ENCODE measurements at places on chromosomes 3 and 15.
A peak's percentile ranks its signal among the peaks of the same experiment; 100 is the strongest.

DNA sequence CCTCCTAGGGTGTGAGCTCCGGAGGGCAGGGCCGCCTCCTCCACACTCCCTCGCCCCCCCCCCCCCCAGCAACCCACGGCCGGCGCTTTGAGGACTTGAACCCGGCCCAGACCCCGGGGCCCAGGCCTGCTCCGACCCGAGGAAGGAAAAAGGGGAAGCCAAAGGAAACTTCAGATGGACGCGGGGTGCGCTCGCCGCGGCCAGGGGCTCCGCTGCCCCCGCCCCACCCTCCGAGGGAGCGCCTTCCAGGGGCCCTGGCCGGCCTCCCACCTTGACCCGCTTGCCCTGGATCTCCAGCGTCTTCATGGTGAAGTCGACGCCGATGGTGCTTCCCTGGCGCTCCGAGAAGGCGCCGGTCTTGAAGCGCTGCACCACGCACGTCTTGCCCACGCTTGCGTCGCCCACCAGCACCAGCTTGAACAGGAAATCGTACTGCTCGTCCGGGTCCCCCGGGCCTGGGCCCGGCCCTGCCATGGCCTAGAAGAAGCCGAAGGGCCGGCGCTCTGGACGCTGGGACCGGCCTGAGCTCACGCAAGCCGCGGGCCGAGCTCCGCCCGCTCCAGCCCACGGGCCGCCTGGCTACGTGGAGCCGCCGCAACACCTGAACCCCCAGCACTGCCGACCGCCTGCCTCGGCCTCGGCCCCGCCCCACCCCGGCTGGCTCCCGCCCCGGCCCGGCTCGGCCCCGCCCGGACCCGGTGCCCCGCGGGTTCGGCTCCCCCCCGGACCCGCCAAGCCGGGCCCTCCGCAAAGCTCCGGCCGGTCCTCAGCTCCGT lies 400 bp downstream of the RAB43 start:
- DNase-seq: no peak

DNA sequence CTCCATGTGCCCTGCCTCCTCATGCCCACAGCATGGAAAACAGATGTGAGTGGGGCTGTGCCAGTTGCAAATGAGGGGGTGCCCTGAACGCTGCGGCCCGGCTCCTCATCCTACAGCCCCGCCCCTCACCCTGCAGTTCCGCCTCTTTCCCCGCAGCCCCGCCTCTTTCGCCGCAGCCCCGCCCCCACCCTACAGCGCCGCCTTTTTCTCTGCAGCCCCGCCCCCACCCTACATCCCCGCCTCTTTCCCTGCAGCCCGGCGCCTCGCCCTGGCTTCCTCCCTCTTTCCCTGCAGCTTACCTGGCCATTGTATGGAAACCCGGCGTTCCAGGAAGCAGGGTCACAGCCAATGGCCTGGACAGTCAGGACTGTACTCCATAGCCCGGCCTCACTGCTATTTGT lies 284.9 kb downstream of the TLE3 start:
- DNase-seq: no peak

GRCh38 chr3:129699199-129699598 lies 92.7 kb upstream of the PLXND1 start:
- DNase-seq: no peak

DNA sequence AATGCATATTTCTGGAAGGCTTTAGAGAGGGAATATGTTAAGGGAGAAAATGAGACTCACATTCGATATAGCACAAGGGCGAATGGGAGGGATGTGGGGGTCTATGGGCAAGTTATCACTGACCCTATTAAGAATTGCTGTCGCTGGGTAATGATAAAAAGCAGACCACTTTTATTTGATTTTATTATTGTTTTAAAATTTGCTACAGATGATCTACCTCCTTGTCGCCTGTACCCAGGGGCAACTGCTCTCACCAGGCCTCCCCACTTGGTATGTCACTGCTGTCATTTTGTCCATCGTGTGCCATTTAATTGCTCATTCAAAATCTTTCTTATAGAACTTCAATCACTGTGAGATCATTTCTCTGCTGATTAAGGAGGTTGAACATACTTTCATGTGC lies 153.8 kb downstream of the OPA1 start:
- DNase-seq: no peak

- DNase-seq: no peak
Observed at GRCh38 chr3:75332794-75333193, 331.3 kb upstream of the FRG2C start.

DNA sequence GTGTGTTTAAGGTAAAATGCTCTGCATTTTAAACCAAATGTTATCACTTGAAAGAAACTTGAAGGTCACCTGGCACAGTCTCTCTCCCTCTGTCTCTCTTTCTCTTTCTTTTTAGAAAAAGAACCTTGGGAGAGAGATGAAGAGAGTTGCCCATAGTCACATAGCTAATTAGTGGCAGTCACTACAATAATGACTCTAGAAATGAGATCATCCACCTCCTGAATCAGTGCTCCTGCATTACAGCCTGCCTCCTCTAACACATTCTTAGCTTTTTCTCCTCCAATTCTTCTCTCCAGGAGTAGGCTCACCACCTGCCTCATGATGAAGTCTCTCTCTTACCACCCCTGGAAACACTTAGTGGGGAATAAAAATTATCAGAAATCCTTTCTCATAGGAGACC lies 2.5 kb downstream of the MYH15 start:
- no peak for DNase-seq

DNA sequence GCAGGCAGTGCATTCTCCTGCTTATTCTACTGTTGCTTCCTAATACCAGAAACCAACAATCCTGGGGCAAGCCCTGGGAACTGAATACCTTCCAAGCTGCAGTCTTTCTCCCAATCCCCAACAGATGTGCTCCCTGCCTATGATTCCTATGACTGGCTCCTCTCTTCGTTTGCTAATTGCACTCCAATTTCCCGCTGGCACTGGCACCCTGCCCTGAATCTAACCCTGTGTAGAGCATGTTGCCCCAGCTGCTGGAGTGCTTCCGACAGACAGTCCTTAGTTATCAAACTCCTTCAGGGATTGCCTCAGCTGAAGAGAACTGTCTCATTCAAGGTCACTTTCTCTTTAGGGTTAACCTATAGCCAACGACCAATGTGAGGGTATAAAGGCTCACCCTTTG lies 214.1 kb downstream of the NECTIN3 start:
- no peak for DNase-seq

- DNase-seq: no peak
Observed at GRCh38 chr3:15859507-15860013, 61.8 kb upstream of the ANKRD28 start.

- no peak for DNase-seq
Observed at GRCh38 chr3:187193181-187193580, 4.1 kb upstream of the RTP1 start.

DNA sequence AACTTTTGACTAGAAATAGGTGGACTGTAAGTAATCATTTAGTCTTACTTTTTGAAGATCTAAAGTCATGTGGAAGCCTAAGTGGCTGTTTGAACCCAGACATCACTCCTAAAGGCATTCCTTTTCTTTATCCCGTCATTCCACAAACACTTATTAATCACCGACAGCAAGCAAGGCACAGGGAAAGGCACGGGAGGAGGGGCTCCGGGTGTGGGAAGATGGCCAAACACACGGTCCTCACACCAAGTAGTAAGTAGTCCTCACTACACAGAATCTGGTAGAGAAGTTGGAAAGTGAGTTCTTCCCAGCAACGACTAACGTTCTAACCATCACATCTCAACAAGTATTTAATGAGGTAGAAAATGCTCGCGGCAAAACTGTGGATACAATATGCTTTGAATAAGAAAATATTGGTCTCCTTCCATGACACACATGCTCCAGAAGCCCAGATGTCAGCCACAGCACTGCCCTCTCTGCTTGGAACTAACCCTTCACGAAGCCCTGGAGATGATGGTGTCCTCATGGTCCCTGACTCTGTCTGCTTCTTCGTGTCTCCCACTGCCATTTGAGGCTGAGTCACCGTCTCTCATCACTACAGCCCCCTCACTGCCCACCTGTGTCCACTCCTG lies 202.2 kb downstream of the OPA1 start:
- no peak for DNase-seq

DNA sequence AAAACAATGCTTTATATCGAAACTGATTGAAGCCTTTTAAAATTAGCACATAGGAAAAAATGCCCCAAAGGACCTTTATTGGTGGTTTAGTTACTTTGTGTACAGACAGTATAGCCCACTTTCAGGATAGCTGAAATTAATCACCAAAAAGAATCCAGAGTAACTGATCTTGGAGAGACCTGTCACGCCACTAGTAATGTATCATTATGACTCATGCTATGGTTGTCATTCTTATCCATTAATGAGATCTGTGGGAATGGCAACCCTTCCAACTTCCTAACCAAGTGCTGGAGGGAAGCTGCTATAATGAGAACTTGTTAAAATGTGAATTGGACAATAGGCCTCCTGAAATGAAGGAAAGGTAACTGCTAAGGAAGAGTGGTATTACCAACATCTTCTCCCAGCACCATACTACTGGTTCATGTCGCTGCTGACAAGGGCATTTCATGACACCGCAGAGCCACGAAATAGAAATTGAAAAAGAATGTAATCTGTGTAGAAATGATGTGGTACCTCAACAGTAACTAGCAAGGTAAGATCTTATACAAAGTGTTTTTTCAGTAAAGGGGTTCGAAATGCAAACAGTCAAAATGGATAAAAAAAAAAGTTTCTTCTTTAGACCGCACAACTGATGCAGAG lies 7.1 kb upstream of the EMC4 start:
- no peak for DNase-seq

DNA sequence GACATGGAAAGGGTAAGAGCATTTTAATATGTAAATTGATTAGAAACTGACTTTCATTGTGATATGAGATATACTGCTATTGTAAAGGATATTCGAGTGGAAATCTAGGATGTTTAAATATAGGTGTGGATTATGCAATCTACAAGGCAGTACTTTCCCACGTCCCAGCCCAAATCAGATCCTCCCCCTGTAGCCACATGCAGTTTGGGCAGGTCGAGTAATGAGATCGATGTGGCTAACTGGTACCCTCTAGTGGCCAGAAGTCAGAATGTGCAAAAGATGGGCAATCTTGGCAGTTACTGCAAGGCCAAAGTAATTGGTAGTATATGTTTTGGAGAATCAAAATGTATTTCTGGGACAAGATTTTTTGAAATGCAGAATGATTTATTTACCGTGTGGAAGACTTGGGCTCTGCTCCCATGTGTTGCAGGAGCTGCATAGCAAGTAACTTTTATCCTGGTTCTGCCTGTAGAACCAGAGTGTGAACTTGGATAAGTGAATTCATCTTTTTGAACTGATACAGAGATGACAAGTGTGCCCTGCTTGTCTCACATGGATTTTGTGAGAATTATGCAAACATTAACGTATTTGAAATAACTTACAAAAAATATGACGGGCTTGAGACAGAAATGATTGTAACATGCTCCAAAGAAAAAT lies 94.5 kb upstream of the ADAMTSL3 start:
- DNase-seq: peak; percentile 32

GRCh38 chr3:67558426-67558825 lies 96.0 kb downstream of the SUCLG2 start:
- no peak for DNase-seq

- no peak for DNase-seq
Observed at GRCh38 chr3:168223085-168223484, 127.4 kb upstream of the GOLIM4 start.

- DNase-seq: no peak
Observed at GRCh38 chr15:64501396-64501715, 41.0 kb downstream of the ZNF609 start.

GRCh38 chr3:18649666-18650363 lies 224.7 kb upstream of the SATB1 start:
- no peak for DNase-seq

DNA sequence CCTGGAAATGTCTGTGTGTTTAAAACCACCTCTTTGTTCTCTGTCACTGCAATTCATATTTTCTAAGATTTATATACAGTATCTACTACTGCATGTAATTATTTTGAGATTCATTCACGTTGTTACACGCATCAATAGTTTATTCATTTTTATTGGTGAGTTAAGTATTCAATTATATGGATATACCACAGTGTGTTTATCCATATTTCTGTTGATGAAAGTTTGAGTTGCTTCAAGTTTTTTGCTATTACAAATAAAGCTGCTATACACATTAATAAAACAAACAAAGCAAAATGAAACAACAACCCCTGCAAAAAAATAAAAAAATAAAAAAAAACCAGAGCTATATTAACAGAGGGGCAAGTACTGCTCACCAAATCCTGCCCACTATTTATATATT lies 122.3 kb downstream of the NR2E3 start:
- DNase-seq: no peak

DNA sequence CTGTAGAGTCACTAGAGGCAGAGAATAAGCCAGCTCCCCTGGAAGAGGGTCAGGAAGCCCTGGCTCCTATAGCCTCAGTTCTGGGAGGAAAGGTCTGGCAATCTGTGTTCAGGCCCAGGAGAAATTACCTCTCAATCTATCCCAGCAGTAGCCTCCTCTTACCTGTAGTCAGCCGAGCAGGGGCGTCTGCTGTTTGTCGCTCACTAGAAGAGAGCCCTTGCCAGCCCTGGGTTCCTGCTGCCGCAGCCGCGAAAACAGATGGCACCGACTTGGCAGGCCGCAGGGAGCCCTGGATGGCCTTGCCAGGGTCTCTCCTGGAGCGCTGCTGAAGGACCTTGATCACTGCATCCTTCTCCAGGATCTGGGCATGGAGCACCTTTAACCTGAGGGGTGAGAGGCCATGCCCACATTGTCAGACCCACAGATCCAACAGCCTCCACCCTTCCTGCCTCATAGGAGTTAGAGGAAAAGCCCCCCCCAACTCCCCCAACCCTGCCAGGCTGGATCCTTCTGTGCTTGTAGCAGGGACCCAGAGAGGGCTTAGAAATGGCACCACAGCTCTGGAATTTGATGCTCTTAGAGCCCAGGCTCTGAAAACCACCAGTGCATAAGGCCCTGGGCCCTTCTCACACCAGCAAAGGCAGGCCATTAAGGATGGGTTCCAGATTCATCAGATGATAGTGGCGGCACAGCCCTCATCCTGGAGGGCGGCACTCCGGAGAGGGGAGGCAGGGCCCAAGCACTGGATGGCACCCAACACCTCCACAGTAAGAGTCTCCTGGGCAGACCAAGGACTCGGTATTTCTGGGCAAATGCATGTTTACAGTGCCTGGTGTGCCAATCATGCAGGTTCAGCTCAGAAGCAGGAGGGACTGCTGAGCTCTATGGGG lies 14.9 kb downstream of the AMOTL2 start:
- DNase-seq: no peak

- peak; percentile 72 for DNase-seq
Observed at GRCh38 chr3:105364128-105364527, 2.6 kb upstream of the ALCAM start.

DNA sequence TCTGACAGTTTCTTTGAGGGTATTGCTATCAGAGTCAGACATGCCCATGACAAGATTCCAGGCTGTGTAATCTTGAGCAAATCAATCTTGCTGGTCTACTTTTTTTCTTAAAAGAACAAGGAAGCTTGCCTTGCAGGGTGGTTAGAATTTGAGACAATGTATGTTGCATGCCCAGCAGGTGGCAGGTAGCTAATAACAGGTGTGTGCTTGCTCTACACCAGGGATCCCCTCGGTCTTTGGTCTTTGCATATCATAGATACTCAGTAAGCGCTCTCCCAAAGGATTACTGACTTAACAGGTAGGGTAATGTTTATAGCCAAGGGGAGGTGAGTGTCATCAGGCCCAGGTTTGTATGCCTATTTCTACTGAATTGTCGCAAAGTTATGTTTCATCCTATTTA lies 37.3 kb downstream of the CACNA1D start:
- no peak for DNase-seq

GRCh38 chr15:40285554-40286011 lies 2.7 kb upstream of the ANKRD63 start:
- DNase-seq: no peak

GRCh38 chr15:101407439-101407838 lies 82.1 kb downstream of the PCSK6 start:
- no peak for DNase-seq

GRCh38 chr3:118272991-118273390 lies 761.7 kb downstream of the IGSF11 start:
- DNase-seq: no peak

All from non-pigmented ciliary epithelial cell (primary cell).